ENCODE measurements at places on chromosomes 11 and 22.
A peak's percentile ranks its signal among the peaks of the same experiment; 100 is the strongest.

DNA sequence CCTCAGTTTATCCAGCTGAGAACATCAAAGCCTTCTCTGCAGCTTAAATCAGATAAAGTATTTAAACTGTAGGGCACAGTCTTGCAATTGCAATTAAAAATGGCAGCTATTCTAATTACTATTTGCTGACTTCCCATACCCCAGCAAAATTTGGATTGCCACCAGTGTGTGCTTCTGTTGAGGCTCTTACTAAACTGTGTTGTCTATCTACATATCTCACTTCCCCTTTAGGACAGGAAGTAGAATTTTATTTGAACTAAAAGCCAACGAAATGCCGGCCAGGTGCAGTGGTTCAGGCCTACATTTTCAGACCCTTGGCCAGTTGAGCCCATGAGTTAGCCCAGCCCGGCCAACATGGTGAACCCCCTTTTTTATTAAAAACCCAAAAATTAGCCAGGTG is 7.1 kb downstream of the SAA4 start:
- DNase-seq = no peak

GRCh38 chr22:20319041-20319744 is 667 bp downstream of the DGCR6L start:
- DNase-seq = peak; percentile 35

- no peak for DNase-seq
Measured at GRCh38 chr11:118410055-118410745, 8.8 kb downstream of the ATP5MG start.

- no peak for DNase-seq
Measured at GRCh38 chr11:106152013-106152412, 74.6 kb downstream of the AASDHPPT start.

DNA sequence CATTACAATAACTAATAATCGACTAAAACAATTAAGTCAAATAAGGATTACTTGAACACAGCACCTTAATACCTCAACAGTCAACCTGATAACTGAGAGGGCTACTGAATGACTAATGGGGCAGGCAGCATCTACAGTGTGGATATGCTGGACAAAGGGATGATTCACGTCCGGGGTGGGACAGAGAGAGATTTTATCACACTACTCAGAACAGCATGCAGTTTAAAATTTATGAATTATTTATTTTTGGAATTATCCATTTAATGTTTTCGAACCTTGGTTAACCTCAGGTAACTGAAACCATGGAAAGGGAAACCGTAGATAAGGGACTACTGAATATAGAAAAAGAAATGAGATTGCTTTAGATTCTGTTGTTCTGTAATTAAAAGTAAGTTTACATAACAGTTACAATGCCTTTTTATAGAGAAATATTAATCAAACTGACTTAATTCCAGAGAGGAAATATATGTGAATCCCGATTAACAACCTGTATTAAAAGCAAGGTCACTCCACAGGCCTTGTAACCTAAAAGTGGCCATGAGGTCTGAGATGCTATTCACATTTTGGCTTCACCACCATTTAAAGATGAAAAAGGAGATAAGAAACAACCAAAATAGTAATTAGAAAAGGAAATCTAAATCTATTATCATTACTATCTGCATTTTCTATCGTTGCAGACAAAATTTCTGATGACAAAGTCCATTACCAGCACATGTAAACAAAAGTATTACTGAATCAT is 119.0 kb upstream of the TP53AIP1 start:
- DNase-seq = no peak
